ENCODE measurements at places on chromosomes 4 and X.

DNA sequence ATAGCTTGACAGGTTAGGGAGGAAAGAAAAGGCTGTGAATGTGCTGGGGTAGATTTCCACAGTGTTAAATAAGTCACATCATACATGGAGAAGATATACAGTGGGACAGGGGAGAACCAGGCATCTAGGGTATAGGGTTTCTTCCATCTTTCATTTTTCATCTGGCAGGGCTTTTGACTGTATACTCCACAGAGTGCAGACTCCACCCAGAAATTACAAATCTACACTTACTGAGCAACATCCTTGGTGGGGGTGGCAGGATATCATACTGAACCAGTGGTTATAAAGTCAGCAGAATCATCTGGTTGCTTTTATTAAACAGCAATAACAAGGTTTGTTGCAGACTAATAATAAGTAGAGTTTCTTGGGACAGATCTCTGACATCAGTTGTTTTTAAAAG lies 154.2 kb downstream of the NPNT start:
- no peak for DNase-seq

DNA sequence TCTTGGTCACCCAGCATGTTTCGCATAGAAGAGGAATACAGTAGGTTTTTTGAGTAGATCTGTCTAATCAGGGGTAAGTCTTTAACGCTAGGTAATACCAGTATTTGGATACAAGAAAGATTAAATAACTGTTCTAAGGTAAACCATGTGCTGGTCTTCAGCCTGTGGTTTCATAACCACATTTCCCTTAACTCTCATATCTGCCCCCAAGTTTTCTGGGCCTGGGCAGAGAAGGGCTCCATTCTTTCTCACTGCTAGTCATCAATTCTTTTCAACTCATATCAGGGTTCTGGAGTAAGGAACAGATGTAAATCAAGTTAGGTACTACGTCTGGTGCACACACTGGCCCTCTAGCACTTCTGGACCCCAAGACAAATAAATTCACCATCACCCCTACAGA lies 49.0 kb downstream of the DHX15 start:
- DNase-seq: no peak

DNA sequence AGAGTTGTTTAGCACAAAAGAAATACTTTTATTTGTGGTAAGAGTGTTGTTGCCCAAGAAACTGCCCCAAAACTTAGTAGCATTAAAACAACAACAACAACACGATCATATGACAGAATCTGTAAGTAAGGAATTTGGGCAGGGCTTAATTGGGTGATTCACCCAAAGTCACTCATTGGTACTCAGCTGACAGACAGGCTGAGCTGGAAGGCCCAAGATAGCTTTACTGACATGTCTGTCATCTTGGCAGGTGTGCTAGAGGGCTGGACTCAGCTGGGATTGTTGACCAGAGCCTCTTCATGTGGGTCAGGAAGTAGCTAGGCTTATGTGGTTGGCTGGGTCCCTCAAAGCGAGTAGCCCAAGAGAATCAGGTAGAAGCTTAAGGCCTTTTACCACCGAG lies 52.3 kb downstream of the KIAA0232 start:
- no peak for DNase-seq

DNA sequence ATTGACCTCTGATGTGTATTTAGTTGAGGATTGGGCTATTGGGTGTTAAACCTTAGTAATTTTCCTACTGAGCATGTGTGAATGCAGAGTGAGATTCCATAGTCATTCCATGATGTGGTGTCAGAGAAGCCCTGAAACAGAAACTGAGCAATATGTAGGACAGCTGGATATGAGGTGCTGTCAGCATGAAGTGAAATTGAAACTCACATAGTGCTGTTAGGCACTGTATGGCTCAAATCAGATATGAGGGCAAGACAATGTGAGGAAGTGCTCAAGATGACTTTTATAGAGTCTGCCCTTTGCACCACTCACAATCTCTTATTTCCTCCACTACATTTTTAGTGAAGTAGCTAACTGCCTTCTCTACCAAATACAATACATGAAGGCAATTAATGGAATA lies 188.3 kb downstream of the SH3BGRL start:
- no peak for DNase-seq

DNA sequence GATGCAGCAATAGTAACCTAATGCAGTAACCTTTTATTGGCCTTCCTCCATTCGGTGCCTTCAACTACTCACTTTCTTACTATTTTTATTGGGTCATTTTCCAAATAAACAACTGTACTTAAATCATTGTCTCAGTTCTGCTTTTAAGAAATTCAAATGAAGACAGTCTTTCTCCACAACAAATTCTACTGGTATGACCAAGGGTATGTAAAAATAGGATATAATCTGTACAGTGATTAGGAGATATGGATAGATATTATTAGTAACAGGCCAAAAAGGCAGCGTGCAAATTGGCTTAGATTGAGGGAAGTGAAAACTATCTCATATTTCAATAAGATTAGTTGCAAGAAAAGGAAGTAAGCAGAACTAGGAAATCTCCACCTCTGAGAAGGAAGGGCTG lies 177.4 kb upstream of the PPP1R2C start:
- DNase-seq: no peak
